Osteocyte (in vitro differentiated cells): ENCODE measurements at places on chromosomes 2 and 18. TPM values are rescaled to one million over a fixed set of nuclear protein-coding genes. Genes with fewer than 3 reads are reported as not detected.

Gene AQP12A
- not detected in 2 replicates for total RNA-seq

- H3K4me3 ChIP-seq: no peak overlapping the region
- H3K27ac ChIP-seq: no peak overlapping the region
- H3K4me1 ChIP-seq: no peaks in the 10 kb centered on the region
- peaks cover 12% of the 10 kb centered on the region for H3K36me3 ChIP-seq
- H3K27me3 ChIP-seq: no peaks in the 10 kb centered on the region
These were observed 57.8 kb upstream of the CHN1 start for GRCh38 chr2:175062787-175063585.

- no peak overlapping the region for H3K4me3 ChIP-seq
- no peak for DNase-seq
- no peaks in the 10 kb centered on the region for H3K27me3 ChIP-seq
- H3K27ac ChIP-seq: no peak overlapping the region
- no peaks in the 10 kb centered on the region for H3K36me3 ChIP-seq
These were observed 335.2 kb downstream of the KCNJ3 start for GRCh38 chr2:155033652-155034051.

Gene NTSR2
- total RNA-seq: not detected in 2 replicates

DNA sequence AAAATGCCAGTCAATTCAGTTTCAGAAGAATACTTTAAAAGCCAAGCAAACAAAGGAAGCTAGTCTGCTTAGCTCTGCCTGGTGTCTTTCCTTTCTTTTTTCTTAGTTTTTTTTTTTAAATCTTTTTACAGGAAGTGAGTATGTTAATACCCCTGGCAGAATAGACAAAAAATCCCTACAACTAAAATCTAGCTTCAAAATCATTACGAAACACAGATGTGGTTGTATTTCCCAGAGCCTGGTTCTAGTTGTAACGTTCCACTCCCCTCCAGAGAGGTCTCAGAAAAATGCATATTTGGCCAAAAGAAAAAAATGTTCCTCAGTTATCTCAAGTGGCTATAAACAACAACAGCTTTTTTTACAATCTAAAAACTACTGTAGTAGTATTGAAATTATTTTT is 202.1 kb upstream of the RND3 start:
- no peaks in the 10 kb centered on the region for H3K27me3 ChIP-seq
- no peaks in the 10 kb centered on the region for H3K36me3 ChIP-seq
- DNase-seq: no peak
- no peak overlapping the region for H3K4me3 ChIP-seq
- H3K27ac ChIP-seq: peak overlapping the region; percentile 38

DNA sequence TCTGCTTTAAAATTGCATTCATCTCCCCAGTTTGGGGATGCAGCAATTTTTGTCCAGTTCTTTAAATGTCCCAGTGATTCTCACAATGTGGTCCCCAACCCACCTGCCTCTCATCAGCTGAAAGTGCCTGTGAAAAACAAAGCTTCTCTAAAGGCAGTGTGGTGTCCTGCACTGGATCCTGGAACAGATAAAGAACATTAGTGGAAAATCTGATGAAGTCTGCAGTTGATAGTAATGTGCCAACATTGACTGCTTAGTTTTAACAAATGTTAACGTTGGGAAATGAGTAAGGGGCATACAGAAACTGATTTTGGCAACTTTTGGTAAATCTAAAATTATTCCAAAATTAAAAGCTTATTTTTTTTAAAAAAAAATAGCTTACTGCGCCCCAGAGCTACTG is 9.3 kb downstream of the FZD5 start:
- H3K4me1 ChIP-seq: no peaks in the 10 kb centered on the region
- H3K36me3 ChIP-seq: peaks cover 8% of the 10 kb centered on the region
- H3K27me3 ChIP-seq: peaks cover 12% of the 10 kb centered on the region
- no peak overlapping the region for H3K4me3 ChIP-seq

DNA sequence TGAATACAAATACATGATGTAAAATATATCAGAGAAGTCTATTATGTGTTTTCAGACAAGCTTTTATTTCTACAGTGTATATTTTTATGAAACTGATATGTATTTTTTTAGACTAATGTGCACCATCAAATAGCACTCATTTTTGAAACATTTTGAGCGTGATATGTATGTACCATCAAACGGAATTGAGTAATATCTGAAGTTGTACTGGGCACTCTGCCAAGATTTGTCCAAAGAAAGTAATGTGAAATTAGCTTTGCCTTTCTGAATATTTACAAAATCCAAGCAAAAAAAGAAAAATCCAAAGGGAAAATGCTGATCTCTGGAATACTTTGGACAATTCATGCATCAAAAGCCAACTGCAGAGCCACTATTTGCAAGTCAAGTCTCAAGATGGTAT is 972.0 kb downstream of the DPP10 start:
- H3K4me1 ChIP-seq: no peaks in the 10 kb centered on the region
- H3K36me3 ChIP-seq: no peaks in the 10 kb centered on the region
- DNase-seq: no peak
- no peaks in the 10 kb centered on the region for H3K27me3 ChIP-seq
- H3K4me3 ChIP-seq: no peak overlapping the region

Gene CYP1B1
- 137 and 145 TPM in 2 replicates for total RNA-seq

DNA sequence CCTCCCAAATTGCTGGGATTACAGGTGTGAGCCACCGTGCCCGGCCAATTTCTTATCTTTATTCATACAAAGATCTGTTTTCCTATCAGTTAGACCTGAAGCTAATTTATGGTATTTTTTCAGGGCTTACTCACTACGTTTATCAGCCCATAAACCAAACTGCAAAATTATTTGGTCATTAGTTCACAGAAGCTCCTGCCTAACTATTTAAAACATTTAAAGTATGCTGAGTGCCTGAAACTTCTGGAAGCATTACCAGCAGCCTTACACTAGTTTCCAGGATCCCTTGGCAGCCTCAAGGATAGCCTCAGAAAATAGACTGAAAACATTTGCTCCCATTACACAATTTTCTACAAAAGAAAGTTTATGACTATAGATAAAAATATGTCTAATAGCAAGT is 68.8 kb downstream of the GALNT13 start:
- peaks cover 6% of the 10 kb centered on the region for H3K4me1 ChIP-seq
- H3K27me3 ChIP-seq: no peaks in the 10 kb centered on the region
- no peak overlapping the region for H3K4me3 ChIP-seq
- no peak overlapping the region for H3K27ac ChIP-seq

Gene PARD3B
- 26.1 and 26.7 TPM in 2 replicates for total RNA-seq

Gene SLC30A3
- not detected in 2 replicates for total RNA-seq

DNA sequence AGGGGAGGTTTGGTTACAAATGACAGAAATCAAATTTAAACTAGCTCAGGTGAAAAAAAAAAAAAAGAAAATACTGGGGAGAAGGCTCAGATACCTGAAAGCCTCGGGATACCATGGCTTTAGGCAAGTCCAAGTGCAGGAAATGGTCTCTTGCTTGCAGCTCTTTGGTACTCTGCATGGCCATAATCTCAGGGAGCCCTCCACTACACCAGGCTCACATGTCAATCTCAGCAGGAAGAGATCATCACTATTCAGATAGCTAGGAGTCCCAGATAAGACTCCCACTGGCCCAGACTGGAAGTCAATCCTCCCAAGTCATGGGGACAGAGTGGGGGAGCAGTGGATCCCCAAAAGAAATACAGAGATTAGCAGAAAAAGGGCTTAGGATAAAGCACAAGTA is 64.8 kb upstream of the RALBP1 start:
- peaks cover 19% of the 10 kb centered on the region for H3K4me1 ChIP-seq
- no peaks in the 10 kb centered on the region for H3K36me3 ChIP-seq
- peaks cover 3% of the 10 kb centered on the region for H3K27me3 ChIP-seq
- no peak overlapping the region for H3K4me3 ChIP-seq
- peak; percentile 17 for DNase-seq

- H3K4me1 ChIP-seq: peaks cover 28% of the 10 kb centered on the region
- no peaks in the 10 kb centered on the region for H3K36me3 ChIP-seq
- DNase-seq: no peak
- peak within 1 kb of the TSS; percentile 67 for H3K27ac ChIP-seq
- H3K27me3 ChIP-seq: peaks cover 2% of the 10 kb centered on the region
These were observed at the start of gene BCL2 for GRCh38 chr18:63319383-63320122. Gene BCL2 (minus strand): TSS chr18:63319769.

DNA sequence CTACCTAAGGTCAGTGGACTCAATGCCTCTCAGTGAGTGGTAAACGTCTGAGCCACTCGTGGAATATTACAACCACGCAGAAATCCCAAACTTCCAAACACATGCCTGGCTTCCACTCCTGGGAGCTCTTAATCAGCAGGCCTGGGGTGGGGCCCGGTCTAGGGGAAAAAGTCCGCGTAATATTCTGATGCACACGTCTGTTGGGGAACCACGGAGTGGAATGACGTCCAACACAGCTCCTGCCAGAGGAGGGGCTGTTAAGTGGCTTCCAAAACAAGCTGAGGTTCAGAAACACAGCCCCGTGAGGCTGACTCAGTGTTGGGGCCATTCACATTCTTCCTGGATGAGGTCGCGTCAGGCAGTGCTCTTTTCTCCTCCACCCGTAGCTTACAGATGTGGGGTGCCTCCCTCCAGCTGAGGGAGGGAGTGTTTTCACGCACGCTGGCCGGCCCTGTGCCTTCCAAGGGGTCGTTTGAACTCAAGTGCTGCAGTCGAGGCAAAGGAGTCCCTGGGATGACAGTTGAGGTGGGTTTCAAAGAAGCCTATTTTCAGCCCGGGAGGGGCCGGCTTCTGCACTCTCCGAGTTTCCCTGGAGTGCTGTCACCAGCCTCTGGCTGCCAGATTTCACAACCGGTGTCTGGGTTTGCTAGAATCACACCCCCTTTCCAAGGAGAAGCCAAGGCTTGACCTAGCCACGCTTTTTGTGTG is 73.1 kb downstream of the ACKR3 start:
- peaks cover 2% of the 10 kb centered on the region for H3K27me3 ChIP-seq
- H3K4me3 ChIP-seq: no peak overlapping the region
- H3K27ac ChIP-seq: peak overlapping the region; percentile 91
- DNase-seq: peak; percentile 86
- peaks cover 3% of the 10 kb centered on the region for H3K36me3 ChIP-seq
- H3K4me1 ChIP-seq: peaks cover 37% of the 10 kb centered on the region

DNA sequence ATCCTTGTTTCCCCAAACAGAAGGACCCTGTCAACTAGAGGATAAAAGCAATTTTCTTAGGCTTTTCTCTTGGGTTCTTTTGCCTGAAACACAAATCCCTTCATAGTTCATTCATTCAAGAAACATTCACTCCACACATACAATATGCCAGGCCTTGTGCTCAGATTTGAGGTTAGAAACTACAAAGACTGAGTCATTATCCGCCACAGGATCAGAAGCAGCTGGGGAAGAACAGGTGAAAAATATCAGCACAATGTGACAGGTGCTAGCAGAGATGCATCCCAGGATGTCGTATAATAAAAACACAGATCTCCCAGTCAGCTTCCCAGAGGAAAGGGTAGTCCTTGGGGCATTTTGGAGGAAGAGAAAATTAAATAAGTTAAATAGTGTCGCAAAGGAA is 172.4 kb downstream of the LRATD1 start:
- no peaks in the 10 kb centered on the region for H3K36me3 ChIP-seq
- no peak for DNase-seq
- H3K4me3 ChIP-seq: no peak overlapping the region
- H3K27me3 ChIP-seq: no peaks in the 10 kb centered on the region

Gene NT5DC4
- total RNA-seq: not detected in 2 replicates

DNA sequence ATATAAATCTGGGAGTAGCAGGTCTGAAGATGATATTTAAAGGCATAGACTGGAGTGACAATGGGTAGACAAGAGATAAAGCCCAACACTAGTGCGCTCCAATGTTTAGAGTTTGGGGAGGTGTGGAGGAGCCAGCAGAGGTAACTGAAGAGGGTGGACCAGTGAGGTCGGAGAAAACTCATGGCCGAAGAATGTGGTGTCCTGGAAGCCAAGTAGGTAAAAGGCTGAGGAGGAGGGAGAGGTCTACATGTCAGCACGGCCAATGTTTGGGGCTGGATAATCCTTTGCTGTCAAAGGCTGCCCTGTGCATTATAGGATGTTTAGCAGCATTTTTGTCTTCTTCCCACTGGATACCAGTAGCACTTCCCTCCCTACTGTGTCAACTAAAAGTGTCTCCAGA is 78.8 kb upstream of the KCNE4 start:
- no peaks in the 10 kb centered on the region for H3K27me3 ChIP-seq
- no peak overlapping the region for H3K27ac ChIP-seq
- no peaks in the 10 kb centered on the region for H3K36me3 ChIP-seq
- no peak overlapping the region for H3K4me3 ChIP-seq
- H3K4me1 ChIP-seq: peaks cover 20% of the 10 kb centered on the region

GRCh38 chr2:15761056-15761455 is 169.4 kb downstream of the DDX1 start:
- no peaks in the 10 kb centered on the region for H3K4me1 ChIP-seq
- no peaks in the 10 kb centered on the region for H3K36me3 ChIP-seq
- no peak overlapping the region for H3K4me3 ChIP-seq
- no peak overlapping the region for H3K27ac ChIP-seq
- H3K27me3 ChIP-seq: peaks cover 17% of the 10 kb centered on the region

Gene PGAP1
- 21.3 and 22.4 TPM in 2 replicates for total RNA-seq

- no peak overlapping the region for H3K27ac ChIP-seq
- no peaks in the 10 kb centered on the region for H3K36me3 ChIP-seq
- peaks cover 15% of the 10 kb centered on the region for H3K27me3 ChIP-seq
- no peak overlapping the region for H3K4me3 ChIP-seq
These were observed 72.8 kb downstream of the KCNF1 start for GRCh38 chr2:10984418-10985135.

GRCh38 chr2:10279472-10279870 is 23.2 kb upstream of the HPCAL1 start:
- no peak for DNase-seq
- no peaks in the 10 kb centered on the region for H3K27me3 ChIP-seq
- H3K27ac ChIP-seq: no peak overlapping the region

DNA sequence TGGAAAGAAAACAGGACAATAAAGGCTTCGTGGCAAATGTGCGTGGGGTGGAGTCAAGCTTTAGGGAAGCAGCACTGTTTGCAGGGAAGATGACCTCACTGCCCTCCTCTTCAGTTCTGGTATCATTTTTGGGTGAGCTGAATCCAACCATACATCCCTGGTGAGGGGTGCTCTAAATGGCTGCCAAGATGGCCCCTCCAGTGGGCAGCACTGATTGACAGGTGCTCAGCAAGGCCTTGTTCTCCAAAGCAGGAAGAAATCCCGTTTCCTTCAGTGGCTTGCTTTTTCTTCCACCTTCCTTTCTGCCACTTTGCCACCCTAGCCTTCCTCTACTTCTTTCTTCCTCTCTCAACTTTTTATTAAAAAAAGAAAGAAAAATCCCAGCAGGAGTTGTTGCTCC is 132.8 kb upstream of the SP5 start:
- H3K27me3 ChIP-seq: peaks cover 8% of the 10 kb centered on the region
- DNase-seq: no peak
- H3K4me3 ChIP-seq: no peak overlapping the region
- H3K36me3 ChIP-seq: no peaks in the 10 kb centered on the region
- H3K4me1 ChIP-seq: no peaks in the 10 kb centered on the region

GRCh38 chr18:63447066-63447465 is 24.8 kb upstream of the VPS4B start:
- peaks cover 17% of the 10 kb centered on the region for H3K4me1 ChIP-seq
- H3K4me3 ChIP-seq: no peak overlapping the region
- H3K36me3 ChIP-seq: no peaks in the 10 kb centered on the region

DNA sequence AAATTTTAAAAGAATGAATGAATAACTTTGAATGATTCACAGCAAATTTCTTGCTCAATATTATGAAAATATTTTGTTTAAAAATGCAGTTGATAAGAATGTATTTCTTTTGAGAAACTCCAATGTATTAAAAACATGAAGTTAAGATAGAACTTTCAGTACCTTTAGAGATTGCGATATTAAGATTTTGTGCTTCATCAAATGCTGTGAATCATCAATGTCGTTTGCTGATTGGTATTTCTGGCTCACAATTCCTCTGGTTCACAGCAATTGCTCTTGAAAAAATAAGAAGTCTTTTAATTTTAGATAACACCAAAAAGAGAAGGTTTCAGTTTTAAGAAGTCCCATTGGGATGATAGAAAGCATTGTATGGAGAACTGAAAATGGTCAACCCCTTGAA is 228.7 kb downstream of the IKZF2 start:
- peaks cover 2% of the 10 kb centered on the region for H3K36me3 ChIP-seq
- no peaks in the 10 kb centered on the region for H3K27me3 ChIP-seq
- peaks cover 1% of the 10 kb centered on the region for H3K4me1 ChIP-seq
- no peak overlapping the region for H3K4me3 ChIP-seq
- no peak overlapping the region for H3K27ac ChIP-seq
- no peak for DNase-seq
